Fibroblast of skin of left quadriceps (primary cell): ENCODE measurements at places on chromosomes 7 and 10.

DNA sequence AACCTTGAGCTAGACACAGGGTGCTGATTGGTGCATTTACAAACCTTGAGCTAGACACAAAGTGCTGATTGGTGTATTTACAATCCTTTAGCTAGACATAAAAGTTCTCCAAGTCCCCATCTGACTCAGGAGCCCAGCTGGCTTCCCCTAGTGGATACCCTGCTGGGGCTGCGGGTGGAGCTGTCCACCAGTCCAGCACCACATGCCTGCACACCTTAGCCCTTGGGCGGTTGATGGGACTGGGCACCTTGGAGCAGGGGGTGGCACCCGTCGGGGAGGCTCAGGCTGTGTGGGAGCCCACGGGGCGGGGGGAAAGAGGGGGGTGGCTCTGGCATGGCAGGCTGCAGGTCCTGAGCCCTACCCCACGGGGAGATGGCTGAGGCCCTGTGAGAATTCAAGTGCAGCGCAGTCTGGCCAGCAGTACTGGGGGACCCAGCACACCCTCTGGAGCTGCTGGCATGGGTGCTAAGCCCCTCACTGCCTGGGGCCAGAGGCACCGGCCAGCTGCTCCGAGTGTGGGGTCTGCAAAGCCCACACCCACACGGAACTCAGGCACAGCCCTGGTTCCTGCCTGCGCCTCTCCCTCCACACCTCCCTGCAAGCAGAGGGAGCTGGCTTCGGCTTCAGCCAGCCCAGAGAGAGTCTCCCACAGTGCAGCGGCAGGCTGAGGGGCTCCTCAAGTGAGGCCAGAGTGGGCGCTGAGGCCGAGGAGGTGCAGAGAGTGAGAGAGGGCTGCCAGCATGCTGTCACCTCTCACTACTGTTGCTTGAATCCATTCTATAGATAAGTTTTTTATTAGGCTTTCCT lies 369.8 kb upstream of the SMIM30 start:
- DNase-seq, result no peak

- no peak for DNase-seq
These were observed 212.8 kb downstream of the TRIL start for GRCh38 chr7:28745351-28745750.

- DNase-seq, result peak; percentile 72
These were observed 63.9 kb upstream of the GSDME start for GRCh38 chr7:24821045-24821753.

GRCh38 chr7:28088032-28088431 lies 92.6 kb downstream of the JAZF1 start:
- no peak for DNase-seq

DNA sequence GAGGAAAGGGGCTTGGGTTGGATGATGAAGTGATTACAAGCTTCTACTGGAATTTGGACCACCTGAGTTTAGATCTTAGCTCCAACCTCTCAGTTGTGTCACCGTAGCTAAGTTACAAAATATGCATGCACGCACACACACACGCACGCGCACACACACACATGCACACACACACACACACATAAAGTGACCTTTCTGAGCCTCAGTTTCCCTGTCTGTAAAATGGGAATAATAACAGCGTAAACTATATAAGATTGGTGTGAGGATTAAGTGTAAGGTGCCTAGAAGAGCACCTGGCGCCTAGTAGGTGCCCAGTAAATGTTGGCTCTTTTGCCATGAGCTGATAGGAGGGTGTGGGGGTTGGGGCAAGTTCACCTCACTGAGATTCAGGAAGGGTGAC lies 12.6 kb upstream of the AQP1 start:
- no peak for DNase-seq

DNA sequence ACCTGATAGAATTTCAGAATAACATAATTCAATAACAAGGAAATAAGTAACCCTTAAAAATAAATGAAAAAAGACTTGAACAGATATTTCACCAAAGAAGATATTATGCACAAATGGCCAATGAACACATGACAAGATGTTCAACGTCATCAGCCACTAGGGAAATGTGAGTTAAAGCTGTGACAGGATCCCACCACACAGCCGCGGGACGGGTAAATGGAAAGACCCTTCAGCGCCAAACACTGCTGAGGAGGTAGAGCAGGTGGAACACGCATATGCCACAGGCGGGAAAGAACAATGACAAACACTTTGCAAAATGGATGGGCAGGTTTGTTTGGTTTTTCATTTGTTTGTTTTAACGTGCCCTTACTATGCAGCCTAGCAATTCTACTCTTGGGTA lies 86.1 kb upstream of the RNF32 start:
- no peak for DNase-seq
